ENCODE measurements at places on chromosomes 2 and 18.
A peak's percentile ranks its signal among the peaks of the same experiment; 100 is the strongest.

GRCh38 chr2:188978291-188979081 is 4.3 kb downstream of the COL3A1 start:
- no peak for DNase-seq

GRCh38 chr2:216299588-216299987 is 72.7 kb downstream of the MARCHF4 start:
- DNase-seq: no peak

GRCh38 chr2:154097833-154098398 is 226.2 kb downstream of the GALNT13 start:
- DNase-seq: no peak

DNA sequence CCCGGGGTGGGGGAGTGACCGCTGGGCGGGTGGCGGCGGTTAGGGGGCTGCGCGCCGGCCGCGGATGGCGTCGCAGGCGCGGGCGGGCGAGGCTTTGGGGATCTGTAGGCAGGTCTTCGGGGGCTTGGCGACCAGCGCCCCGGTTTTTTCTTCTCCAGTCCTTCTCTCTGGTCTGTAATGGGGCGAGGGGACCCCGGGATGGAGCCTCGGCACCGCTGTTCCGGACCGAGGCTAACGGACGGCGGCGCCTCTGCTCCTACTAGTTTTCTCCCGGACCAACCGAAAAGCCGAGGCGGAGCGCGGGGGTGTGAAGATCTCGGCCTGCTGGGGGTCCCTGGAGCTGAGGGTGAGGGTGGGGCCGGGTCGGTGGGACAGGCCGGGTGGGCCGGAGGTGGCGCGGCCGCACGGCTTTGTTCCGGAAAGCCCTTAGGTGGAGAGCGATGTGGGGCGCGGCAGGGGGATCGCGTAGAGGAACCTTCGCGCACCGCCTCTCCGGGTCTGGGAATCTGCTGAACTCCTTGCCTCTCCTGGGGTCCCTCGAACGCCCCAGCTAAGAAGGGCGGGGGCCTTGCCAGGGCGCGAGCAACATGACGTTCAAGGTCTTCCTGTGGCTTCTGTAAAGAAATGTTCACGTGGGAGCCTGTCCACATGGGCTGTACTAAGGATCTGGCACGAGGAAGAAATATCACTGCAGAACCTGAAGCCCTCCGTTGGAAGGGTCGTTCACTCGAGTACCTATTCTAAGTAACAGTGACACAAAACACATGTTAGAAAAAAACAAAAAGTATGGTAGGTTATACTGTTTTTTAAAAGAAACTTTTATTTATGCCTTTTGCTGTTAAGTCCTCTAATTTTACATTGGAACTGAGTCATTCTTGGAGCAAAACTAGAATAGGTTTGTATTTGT is 861 bp downstream of the SLC39A10 start:
- peak; percentile 86 for DNase-seq

- DNase-seq: no peak
Observed at GRCh38 chr2:25885933-25886332, 7.6 kb upstream of the ASXL2 start.

- no peak for DNase-seq
Observed at GRCh38 chr18:44893045-44893706, 212.5 kb downstream of the SETBP1 start.

GRCh38 chr2:176148751-176149421 is 2.5 kb upstream of the HOXD4 start:
- no peak for DNase-seq

DNA sequence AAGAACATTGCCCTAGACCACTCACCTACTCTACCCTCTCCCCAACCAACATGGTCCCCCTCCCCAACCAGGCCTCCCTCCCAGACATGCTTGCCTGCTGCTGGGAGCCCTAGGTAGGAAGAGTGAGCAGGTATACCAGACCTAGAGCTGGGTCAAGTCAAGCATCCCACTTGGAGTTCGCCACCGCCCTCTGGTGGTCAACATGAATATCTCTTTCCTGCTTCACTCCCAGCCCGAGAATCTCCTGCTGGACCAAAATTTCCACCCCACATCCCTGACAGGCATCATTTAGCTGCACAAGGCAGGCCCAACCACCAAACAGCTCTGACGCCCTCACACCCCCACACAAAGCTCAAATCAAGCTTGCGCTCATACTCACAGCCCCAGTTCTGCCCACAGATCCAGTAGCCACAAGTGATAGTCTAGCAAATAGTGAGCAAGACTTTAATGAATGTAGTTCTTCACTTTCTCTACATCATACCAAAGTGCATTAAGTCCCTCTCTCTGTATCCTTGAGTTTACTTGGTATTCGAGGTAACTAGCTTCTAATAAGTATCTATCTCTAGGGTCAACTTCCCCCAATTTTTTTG is 116.0 kb downstream of the TNS1 start:
- DNase-seq: peak; percentile 61

GRCh38 chr2:222465746-222466145 is 41.4 kb downstream of the SGPP2 start:
- DNase-seq: no peak

DNA sequence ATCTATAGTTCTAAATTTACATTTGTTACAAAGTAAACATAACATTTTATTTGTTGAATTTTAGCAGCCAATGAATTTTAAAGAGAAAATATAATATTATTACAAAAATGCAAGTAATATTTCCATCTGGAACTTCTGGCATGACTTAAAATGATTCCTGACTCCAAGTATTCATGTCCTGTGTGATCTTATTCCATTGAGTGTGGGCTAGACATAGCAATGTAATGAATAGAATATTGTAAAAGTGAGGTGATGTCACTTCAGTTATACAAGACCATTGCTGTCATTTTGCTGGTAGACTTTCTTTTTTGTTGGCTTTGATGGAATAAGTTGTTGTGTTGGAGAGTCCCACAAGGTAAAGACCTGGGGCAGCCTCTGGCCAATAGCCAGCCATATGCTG is 912.2 kb upstream of the PIK3C3 start:
- DNase-seq: no peak

GRCh38 chr2:27211943-27212625 is at the start of the genes ATRAID and SLC5A6:
Gene ATRAID, plus strand, starts transcription at chr2:27212041. Its CDS starts 328 bp downstream, at chr2:27212369.
Gene SLC5A6, minus strand, starts transcription at chr2:27212268. Its CDS starts 4,618 bp downstream, at chr2:27207650.
- DNase-seq: peak; percentile 90

DNA sequence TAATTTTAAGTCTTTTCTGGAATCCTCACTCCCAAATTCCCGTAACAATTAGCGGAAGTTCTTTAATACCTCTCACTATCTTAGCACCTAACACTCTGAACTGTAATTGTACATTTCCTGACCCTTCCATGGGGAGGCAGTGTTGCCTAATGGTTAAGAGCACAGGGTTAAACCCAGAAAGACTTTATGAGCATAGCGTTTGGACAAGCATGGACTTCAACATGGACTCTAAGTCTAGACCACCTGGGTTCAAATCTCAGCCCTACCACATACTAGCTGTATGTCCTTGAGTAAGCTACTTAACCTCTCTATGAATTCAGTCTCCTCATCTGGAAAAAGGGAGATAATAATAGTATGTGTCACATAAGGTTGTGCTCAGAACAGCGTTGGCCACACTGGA is 13.0 kb downstream of the ANTXR1 start:
- peak; percentile 22 for DNase-seq

DNA sequence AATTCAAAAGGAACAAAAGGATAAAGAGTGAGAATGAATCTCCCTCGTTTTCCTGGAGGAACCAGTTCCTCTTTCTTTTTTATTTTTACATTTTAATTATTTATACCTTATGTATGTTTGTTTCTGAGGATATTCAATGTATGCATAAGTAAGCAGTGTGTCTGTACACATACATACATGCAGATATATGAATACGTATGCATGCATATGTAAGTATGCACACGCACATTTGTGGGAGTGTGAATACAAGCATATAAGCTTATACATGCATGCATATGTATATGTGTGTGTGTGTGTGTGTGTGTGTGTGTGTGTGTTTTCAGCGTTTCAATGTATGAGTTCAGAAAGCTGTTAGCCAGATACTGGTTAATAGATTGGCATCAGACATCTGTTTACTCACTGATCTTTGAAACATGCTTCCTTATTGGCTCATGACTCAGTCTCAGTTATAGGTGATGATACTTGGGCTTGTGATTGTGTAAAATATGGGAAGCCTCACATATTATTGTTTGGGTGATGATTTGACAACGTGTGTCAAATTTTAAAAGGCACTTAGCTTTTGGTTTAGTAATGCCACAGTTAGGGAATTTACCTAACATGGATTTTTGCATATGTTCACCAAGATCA is 279.7 kb upstream of the TRIB2 start:
- DNase-seq: no peak

DNA sequence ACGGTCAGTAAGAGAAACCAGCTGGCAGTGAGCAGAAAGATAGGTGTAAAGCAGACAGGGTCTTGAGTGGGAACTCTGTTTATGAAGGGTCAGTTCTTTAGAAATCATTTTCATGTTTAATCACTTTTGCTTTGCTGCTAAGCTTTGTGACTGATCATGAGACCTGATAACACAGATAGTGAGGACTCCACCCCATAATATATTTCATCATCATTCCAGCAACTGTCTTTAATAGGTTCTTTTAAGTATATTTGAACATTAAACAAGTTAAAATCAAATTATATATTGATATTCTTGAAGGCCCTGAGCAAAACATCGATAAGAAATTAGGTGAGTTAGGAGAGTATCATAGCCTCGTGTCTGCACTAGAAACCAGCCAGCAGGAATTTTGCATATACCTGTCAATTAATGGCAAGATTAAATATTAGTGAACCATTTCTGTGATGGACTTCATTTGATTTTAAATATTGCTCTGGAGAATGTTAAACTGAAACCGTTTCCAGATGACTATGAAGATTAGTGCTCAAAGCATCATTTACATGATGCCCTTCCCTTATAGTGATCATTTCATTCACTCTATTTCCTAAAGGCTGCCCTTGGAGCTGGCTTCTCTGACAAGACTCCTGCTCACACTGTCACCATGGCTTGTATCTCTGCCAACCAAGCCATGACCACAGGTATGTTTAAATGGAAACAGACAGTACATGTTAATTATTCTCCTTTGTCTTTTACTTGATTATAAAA is 31.9 kb downstream of the HADHB start:
- DNase-seq: no peak

GRCh38 chr2:28469947-28470535 is 25.8 kb upstream of the PLB1 start:
- no peak for DNase-seq

GRCh38 chr2:40914666-40915065 is 462.8 kb upstream of the SLC8A1 start:
- DNase-seq: no peak

GRCh38 chr2:11155381-11156035 is at the start of gene SLC66A3:
Gene SLC66A3, plus strand, starts transcription at chr2:11155467. Its CDS starts 80 bp downstream, at chr2:11155547.
- no peak for DNase-seq

GRCh38 chr2:143524559-143525401 is 395.6 kb downstream of the ARHGAP15 start:
- no peak for DNase-seq

DNA sequence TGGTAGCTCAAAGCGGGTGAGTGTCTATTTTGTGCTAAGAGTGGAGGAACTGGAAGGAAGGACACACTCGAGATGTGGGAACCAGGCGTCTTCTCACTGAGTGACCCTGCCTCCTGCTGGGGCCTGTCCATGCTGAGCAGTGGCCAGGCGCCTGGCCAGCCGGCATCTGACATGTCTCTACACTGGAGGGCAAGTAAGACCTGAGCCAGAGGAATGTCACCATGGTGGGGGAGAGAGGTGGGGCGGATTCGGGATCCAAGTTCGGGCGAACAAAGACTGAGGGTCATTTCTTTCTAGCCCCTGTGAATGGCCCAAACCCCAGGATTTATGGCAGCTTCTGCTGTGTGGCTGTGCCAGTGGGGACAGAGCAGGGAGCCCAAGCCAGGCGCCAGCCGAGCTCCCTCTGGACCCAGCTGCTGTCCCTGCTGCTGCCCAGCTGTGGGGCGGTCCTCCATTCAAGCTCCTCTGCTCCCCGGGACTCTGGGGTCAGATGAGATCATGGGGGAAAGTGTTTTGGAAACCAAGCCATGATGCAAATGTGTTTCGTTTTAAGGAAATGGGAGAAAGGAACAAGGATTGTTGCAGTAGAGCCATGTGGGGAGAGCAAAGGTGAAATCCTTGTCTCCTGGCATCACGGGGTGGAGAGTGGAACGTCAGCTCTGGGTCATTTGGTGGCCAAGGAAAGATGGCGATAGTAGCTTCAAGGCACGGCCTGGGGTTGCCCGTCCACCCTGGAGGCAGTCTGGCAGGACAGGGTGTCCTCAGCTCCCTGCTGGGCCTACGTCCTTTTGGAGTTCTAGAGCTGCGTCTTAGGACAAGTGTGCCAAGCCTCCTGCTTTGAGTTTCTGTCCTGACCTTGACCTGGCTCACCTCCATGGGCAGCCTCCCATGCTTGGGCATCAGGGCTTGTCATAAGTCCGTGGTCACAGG is 8.1 kb downstream of the ACKR3 start:
- DNase-seq: no peak

DNA sequence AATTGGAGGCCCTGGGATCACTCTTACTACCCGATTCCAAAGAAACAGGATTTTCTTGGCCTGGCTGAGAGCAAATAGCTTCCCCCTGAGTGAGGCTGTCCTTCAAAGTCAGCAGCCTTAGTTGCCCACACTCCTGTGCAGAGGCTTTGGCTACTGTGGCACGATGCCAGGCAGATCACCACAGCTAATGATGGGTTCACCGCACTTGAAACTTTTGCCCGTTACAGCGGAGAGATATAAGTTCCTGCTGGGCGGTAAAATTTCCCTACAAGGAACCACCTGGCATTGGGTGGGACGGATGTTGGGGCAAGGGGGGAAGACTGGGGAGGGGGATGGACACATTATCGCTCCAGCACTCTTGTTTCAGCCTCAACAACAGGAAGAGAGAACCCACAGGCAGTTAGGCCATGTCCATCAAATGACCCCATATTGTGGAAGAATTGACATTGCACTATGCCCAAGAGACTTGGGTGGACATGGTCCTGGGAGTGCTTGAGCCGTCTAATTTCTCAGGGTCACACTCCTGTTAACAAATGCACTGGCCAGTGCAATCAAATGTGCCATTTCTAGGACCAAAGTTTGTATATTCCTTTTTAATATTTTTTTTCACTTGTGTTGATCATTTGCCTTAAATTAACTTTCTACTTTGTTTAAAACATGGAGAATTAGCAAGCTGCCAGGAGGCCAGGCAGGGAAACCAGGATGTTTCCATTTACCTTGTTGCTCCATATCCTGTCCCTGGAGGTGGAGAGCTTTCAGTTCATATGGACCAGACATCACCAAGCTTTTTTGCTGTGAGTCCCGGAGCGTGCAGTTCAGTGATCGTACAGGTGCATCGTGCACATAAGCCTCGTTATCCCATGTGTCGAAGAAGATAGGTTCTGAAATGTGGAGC is 4.4 kb downstream of the IL1B start:
- no peak for DNase-seq

- DNase-seq: no peak
Observed at GRCh38 chr2:30457296-30457695, 10.2 kb downstream of the LCLAT1 start.

- DNase-seq: no peak
Observed at GRCh38 chr18:79069717-79070151, 540 bp downstream of the ATP9B start.

DNA sequence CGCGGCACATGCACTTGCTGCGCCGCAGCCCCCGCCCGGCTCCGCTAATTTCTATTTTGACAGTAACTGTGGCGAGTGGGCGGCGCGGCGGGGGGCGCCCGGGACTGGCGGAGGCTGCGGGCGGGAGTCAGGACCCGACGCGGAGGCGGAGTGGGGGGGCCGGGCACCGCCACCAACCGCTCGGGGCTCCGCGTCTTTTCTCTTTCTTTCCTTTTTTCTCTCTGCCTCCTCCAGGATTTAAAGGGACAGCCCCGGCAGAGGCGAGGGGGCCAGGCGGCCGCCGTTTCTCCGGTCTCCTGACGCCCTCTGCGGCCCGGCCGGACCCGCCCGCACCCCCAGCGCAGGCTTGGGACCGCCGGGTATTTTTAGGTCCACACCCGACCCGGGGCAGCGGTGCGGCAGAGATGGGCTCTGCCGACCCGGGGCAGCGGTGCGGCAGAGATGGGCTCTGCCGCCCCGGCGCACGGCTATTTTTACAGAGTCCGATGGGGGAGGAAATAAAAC is 460 bp upstream of the ZBTB7C start:
- DNase-seq: no peak
